ENCODE measurements at places on chromosomes 4 and X. TPM values are rescaled to one million over a fixed set of nuclear protein-coding genes. Genes with fewer than 3 reads are reported as not detected.

The WAS gene
- 1.1 TPM for total RNA-seq

The EDA2R gene
- total RNA-seq = 25.3 TPM

DNA sequence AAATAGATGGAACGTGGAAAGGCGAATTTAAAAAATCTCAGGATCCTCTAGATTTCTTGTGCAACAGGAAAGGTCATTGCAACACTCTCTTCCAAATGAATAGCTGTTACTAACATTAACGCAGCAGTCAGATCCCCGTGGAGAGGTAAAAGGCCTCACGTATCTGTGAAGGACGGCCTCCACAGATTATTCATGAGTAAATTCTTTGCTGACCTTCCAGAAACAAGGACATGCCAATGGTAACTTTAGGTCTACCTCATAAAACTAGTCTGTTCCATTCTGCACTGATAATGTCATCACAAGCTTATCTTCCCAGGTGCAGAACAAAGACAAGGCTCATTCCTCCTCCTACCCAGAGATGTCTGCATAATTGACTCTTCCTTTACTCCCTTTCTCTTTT is 16.1 kb upstream of the REPS2 start:
- no peaks in the 10 kb centered on the region for H3K27me3 ChIP-seq
- DNase-seq = no peak
- no peak overlapping the region for H3K4me3 ChIP-seq
- H3K4me1 ChIP-seq = no peaks in the 10 kb centered on the region
- no peak overlapping the region for H3K27ac ChIP-seq
- H3K36me3 ChIP-seq = no peaks in the 10 kb centered on the region

GRCh38 chrX:69113723-69114122 is 51.5 kb downstream of the PJA1 start:
- H3K4me3 ChIP-seq = no peak overlapping the region
- H3K27ac ChIP-seq = no peak overlapping the region
- H3K36me3 ChIP-seq = no peaks in the 10 kb centered on the region
- no peaks in the 10 kb centered on the region for H3K4me1 ChIP-seq
- no peak for DNase-seq

DNA sequence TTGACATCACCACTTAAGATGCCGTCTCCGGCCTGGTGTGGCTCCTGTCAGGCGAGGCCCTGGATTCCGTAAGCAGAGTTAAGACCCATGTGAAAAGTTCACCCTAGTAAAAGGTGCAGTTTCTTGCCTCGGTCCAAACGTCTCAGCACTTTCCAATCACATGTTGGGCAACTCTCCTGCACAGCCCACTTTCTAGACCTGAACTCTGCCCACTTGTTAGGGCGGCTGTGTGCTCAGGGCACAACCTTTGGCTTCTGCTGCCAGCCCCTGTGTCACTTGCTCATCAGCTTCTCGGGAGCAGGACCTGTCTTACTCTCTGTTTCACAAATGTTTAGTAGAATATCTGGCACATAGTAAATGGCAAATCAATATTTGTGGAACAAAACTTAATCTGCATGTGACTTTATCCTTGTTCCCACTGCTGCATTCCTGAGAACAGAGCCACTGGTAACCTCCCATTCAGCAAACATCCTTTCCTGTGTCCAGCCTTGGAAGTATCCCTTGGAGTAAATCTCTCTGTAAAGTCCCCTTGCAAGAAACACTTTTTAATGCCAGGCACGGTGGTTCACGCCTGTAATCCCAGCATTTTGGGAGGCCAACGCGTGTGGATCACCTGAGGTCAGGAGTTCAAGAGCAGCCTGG is 38.7 kb upstream of the SH3RF1 start:
- H3K4me3 ChIP-seq = no peak overlapping the region
- H3K4me1 ChIP-seq = peaks cover 6% of the 10 kb centered on the region
- H3K36me3 ChIP-seq = no peaks in the 10 kb centered on the region
- no peak overlapping the region for H3K27ac ChIP-seq

- H3K27me3 ChIP-seq = no peaks in the 10 kb centered on the region
- H3K27ac ChIP-seq = no peak overlapping the region
- H3K4me1 ChIP-seq = no peaks in the 10 kb centered on the region
- H3K36me3 ChIP-seq = no peaks in the 10 kb centered on the region
- DNase-seq = no peak
- no peak overlapping the region for H3K4me3 ChIP-seq
Observed at GRCh38 chrX:1137531-1137930, 74.9 kb downstream of the CRLF2 start.

GRCh38 chr4:33975995-33976394 is 2268.3 kb downstream of the ARAP2 start:
- H3K27ac ChIP-seq = no peak overlapping the region
- H3K27me3 ChIP-seq = no peaks in the 10 kb centered on the region
- H3K4me3 ChIP-seq = no peak overlapping the region

- DNase-seq = no peak
- H3K4me1 ChIP-seq = no peaks in the 10 kb centered on the region
- H3K4me3 ChIP-seq = no peak overlapping the region
- no peaks in the 10 kb centered on the region for H3K36me3 ChIP-seq
Observed at GRCh38 chr4:120858776-120859175, 63.8 kb downstream of the PRDM5 start.

GRCh38 chrX:23621621-23622265 is 45.5 kb upstream of the PRDX4 start:
- peaks cover 2% of the 10 kb centered on the region for H3K27me3 ChIP-seq
- no peaks in the 10 kb centered on the region for H3K4me1 ChIP-seq
- no peak overlapping the region for H3K27ac ChIP-seq
- no peak overlapping the region for H3K4me3 ChIP-seq

All from astrocyte (in vitro differentiated cells and primary cell).